ENCODE measurements at places on chromosomes 5 and 9.

- DNase-seq = peak; percentile 88
Observed at GRCh38 chr5:73188764-73189531, 16.0 kb downstream of the TMEM174 start.

GRCh38 chr5:175308701-175309100, 135.3 kb downstream of the DRD1 start:
- no peak for DNase-seq

GRCh38 chr5:83099001-83099400, 21.7 kb downstream of the XRCC4 start:
- no peak for DNase-seq

DNA sequence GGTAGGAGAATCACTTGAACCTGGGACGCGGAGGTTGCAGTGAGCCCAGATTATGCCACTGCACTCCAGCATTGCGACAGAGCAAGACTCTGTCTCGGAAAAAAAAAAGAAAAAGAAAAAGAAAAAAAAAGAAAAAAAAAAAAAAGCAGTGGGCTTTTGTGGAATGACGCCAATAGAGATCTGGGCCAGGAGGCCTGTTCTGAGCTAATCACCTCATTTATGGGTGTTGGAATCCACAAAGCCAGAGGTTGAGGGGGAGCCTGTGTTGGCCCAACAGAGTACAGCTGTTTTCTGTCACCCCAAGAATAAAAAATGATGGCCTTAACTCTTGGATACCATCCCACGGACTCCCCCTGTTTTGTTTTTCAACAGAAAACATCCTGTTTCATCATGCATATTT, 18.5 kb downstream of the OSTF1 start:
- DNase-seq = no peak

- no peak for DNase-seq
Observed at GRCh38 chr9:77543131-77543822, 104.8 kb downstream of the GNA14 start.

GRCh38 chr9:129813661-129814060, 10.3 kb downstream of the TOR1A start:
- DNase-seq = no peak

DNA sequence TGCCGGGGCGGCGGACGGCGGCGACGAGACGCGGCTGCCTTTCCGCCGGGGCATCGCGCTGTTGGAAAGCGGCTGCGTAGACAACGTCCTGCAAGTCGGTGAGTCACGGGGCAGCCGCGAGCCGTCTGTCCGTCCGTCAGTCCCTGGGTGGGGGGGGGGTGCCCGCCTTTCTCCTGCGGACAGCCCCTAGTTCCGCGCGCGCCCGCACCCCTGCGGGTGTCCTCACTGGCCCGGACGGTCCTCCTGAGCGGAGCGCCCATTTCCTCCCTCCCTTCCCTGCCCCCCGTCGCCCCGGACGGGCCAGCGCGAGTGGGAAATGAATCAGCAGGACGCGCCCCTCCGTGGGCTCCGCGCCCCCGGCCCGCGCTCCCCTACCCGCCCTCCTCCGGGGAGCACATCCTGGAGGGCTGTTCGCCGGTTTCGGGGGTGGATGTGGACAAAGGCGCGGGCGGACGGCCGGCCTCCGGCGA, 828 bp downstream of the ZSWIM6 start:
- peak; percentile 65 for DNase-seq

- DNase-seq = peak; percentile 87
Observed at GRCh38 chr9:37290940-37291485, 131.5 kb upstream of the GRHPR start.

- no peak for DNase-seq
Observed at GRCh38 chr9:76333964-76334363, 60.3 kb downstream of the RFK start.

- DNase-seq = peak; percentile 68
Observed at GRCh38 chr5:134458234-134459009, 46.7 kb upstream of the CDKN2AIPNL start.

DNA sequence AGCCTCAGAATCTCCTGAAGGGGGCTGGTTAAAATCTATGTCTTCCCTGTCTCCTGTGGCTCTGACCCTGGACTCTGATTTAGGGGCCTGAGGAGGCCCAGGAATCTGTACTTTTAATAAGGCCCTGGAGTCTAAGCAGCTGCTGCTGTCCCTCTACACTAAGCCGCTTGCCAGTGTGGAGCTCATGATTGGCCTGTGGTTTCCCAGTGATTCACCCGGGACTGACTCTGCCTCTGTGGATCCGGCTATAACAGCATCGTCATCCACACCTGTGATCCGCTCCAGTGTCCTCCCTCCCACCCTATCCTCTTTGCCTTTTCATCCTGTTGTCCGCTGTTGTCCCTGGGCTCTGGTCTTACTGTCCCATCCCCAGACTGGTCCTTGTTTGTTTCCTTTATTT, 3.7 kb downstream of the SLC31A2 start:
- peak; percentile 47 for DNase-seq

GRCh38 chr5:6475626-6476312, 27.1 kb downstream of the UBE2QL1 start:
- DNase-seq = no peak

GRCh38 chr5:153081385-153081784, 409.1 kb upstream of the GRIA1 start:
- DNase-seq = peak; percentile 25
